NK-92 treated with Interleukin-12 subunit alpha and Interleukin-12 subunit beta, amount 100 ng/mL, for 24 hours (cell line): ENCODE measurements at places on chromosomes 6 and 20.

GRCh38 chr6:169230946-169231789, 22.5 kb downstream of the THBS2 start:
- DNase-seq, result no peak

DNA sequence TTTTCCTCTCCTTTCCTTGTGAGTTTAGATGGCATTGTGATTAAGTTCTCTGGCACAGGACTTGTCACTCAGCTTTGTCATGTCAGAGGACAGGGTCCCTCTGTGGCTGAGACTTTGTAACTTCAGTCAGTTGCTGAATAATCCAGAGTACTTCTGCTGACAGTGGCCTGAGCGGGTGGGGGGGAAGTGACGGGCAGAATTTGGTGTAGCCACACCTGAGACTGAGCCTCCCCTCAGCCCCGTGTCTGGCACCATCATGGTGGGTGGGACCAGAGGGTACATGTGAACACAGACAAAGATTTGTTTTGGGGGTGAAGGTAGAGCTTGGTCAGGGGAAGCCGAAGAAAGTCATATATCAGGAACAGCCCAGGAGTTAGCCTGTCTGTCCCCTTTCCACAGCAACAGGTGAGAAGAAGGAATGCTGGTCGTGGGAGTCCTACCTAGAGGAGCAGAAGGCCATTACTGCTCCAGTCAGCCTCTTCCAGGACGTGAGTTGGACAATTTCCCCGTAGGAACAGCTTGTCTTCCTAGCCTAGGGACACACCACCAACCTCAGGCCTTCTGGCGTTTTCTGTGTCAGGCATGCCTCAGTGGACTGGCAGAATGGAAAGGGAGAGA, 20.9 kb downstream of the L3MBTL1 start:
- DNase-seq, result no peak

GRCh38 chr20:31710423-31711108, 12.1 kb downstream of the BCL2L1 start:
- DNase-seq, result no peak

GRCh38 chr6:140041056-140041455, 666.6 kb upstream of the CITED2 start:
- DNase-seq, result no peak

DNA sequence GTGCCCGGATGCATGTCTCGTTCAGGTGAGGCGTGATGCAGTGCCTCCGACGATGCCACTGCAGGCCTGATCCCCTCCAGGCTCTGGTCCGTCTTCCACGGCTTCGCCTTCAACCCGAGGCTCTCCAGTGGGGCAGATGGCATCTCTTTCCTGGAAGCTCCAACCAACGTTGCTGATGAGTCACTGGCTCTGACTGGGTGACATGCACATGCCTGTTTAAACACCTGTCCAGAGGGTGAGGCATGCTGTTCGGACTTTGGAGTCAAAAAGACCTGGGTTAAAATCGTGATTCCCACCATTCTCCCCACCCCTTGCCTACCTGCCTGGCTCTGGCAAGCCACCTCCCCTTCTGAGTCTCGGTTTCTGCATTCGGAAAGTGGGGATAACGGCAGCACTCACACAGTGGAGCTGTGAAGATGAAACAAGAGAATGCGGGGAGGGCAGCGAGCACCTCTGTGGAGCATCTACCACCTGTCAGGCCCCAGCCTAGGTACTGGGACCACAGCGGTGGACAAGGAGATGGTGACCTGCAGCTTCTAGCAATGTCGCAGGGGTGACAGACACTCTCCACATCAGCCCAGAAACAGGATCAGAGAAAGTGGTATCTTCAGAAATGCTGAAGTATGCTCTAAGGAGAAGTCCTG, 8.5 kb upstream of the EDN3 start:
- DNase-seq, result no peak

- peak; percentile 3 for DNase-seq
Observed at GRCh38 chr6:39361657-39362486, 39.4 kb upstream of the KCNK16 start.

- no peak for DNase-seq
Observed at GRCh38 chr6:71482742-71483141, 194.1 kb downstream of the OGFRL1 start.

GRCh38 chr6:63527658-63528514, 44.4 kb upstream of the LOC128125822 start:
- DNase-seq, result no peak

DNA sequence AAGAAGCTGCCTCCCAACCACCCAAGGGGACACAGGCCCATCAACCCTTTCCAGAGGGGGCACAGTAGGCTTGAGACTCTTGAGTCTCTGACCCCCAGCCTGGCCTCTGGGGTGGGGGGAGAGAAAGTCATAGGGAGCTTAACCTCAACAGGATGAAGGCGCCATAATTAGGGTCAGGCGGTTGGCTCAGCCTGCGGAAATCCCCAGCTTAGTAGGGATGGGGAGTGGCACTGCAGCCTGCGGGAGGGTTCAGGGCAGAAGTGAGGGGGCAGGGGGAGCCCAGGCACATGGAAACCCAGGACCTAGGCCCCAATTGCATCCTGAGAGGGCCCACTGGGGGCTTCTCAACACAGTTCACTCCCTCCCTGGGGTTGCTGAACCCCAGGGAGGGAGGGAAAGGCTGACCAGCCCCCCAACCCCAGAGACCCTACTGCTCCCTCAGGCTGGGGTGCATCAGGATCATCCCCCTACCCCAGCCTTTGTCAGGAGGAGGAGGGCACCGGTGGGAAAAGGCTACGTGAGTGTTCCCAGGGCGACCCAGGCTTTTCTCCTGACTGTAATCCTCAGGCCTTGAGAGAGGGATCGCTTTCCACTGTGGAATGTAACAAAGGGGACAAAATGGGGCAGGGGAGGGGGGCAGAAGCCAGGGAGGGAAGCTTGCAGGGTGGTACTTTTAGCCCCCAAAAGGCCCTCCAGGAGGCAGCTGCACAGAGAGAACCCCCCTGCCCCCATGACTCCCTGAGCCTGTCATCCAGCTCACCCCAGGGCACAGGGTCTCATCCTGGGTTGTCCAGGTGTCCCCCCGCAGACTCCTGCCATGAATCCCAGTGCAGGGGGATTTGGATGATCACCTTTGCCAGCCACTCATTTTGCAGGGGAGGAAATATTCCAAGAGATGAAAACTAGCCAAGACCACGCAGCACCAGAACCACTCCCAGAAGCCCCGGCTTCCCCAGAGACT, 46.4 kb downstream of the MRPL14 start:
- DNase-seq, result no peak

- DNase-seq, result no peak
Observed at GRCh38 chr20:56443654-56444540, 24.5 kb upstream of the RTF2 start.

DNA sequence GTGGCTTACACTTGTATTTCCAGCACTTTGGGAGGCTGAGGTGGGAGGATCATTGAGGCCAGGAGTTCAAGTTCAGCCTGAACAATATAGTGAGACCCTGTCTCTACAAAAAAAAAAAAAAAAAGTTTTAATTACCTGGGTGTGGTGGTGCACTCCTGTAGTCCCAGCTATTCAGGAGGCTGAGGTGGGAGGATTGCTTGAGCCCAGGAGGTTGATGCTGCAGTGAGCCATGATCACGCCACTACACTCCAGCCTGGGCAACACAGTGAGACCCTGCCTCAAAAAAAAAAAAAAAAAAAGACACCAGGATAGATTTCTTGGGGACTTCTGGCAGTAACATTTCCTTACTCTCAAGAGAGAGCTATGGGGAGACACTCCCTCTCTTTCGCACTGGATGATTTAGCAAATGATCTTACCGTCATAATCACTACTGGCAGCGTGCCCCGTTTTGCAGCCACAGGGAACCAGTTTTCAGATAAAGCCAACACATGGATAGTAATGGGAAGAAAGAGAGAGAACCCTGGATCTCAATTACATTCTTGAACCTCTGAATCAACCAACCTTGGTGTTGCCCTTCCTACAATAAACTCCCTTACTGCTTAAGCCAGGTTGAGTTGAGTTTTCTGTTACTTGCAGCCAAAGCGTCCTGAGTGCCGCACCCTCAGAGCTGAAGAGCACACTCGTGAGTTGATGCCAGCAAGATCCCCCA, 18.1 kb upstream of the PTPN1 start:
- DNase-seq, result no peak

- no peak for DNase-seq
Observed at GRCh38 chr6:64224819-64225218, 589.2 kb downstream of the PHF3 start.

DNA sequence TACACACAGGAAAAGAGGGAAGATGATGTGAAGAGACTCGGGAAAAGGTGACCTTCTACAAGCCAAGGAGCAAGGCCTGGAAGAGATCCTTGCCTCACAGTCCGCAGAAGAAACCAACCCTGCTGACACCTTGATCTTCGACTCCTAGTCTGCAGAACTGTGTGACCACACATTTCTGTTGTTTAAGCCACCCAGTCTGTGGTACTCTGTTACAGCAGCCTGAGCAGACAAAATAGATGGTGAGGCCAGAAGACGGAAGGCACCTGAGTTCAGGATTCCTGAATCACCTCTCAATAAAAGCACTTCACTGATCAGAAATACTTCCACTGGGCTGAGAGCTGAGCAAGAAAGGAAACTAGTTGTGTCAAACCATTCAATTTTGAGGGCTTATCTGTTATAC, 103.3 kb downstream of the BACH2 start:
- no peak for DNase-seq

DNA sequence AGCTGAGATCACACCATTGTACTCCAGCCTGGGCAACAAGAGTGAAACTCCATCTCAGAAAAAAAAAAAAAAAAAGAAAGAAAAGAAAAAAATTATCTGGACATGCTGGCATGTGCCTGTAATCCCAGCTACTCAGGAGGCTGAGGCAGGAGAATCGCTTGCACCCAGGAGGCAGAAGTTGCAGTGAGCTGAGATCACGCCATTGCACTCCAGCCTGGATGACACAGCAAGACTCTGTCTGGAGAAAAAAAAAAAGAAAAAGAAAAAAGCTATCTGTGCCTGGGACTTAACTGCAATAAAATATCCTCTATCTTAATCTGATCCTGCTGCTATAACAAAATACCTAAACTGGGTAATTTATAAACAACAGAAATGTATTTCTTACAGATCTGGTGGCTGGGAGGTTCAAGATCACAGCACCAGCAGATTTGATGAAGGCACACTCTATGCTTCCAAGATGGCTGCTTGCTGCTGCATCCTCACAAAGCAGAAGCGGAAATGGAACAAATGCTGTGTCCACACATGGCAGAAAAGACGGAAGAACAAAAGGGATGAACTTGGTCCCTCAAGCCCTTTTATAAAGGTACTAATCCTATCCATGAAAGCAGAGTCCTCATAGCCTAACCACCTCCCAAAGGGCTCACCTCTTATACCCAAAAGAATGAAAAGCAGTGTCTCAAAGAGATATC, 273.3 kb upstream of the JARID2 start:
- no peak for DNase-seq

GRCh38 chr20:46757754-46758678, 48.6 kb downstream of the SLC2A10 start:
- peak; percentile 17 for DNase-seq

GRCh38 chr6:116695401-116695800, 14.4 kb downstream of the KPNA5 start:
- DNase-seq, result no peak

DNA sequence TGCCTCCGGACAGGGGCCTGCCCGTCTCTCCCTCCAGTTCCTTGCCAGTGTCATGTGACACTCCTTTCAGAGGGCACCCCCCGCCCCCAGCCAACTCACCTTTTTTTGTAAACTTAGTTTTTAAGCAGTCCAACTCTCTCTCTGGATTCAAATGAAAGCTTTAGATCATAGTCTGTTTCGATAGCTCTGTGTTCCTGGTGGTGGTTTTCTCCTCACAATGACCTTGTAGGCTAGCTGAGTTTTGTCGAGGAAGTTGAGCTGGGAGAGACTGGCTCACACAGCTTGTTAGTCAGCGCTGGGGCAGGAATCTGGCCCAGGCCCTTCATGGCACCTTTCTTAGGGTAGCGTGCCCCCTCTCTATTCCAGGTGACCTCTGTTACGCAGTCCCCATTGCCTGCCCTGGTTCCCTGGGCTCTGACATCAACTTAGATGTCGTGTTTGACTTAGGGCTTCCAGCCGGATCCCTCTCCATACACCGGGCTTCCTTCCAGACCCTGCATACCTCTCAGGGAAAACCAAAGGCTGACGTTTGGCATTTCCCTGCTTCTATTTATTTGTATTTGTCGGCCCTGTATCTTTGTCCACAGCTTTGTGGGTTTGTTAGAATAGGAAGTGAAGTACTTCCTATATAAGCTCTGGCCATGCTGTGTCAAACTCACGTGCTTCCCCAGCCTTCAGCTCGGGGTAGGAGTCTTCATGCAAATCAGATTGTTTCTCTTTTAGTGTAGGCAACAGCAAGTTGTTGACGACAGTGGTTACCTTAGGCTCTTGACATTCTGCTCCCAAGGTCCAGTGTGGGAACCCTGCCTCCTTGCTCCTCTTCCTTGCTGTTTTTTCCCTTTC, 12.7 kb downstream of the IGF2R start:
- peak; percentile 59 for DNase-seq

GRCh38 chr6:32195902-32196681, 3.6 kb upstream of the GPSM3 start:
- peak; percentile 57 for DNase-seq

- no peak for DNase-seq
Observed at GRCh38 chr20:48339190-48339985, 488.4 kb downstream of the PREX1 start.

- DNase-seq, result no peak
Observed at GRCh38 chr20:34269996-34270627, 28.9 kb downstream of the ASIP start.

GRCh38 chr6:129141499-129141898, 258.6 kb downstream of the LAMA2 start:
- no peak for DNase-seq

DNA sequence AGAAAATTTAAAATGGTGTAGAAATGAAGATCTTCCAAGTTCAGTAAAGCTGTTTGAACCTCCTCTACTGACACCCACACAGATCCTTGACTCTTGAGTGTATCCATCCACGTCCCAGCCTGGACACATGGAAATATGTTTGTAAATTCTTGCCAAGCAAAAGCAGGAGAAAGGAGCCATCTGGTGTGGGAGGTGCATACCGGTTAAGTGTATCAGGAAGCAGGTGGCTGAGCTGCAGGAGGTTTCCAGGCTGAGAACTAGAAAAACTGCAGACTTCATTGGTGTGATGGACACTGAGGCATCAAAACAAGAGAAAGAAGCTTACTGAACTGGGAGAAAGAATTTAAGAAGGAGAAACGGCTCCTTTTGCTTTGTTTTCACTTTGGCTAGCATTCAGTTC, 229.9 kb upstream of the GRIK2 start:
- no peak for DNase-seq

DNA sequence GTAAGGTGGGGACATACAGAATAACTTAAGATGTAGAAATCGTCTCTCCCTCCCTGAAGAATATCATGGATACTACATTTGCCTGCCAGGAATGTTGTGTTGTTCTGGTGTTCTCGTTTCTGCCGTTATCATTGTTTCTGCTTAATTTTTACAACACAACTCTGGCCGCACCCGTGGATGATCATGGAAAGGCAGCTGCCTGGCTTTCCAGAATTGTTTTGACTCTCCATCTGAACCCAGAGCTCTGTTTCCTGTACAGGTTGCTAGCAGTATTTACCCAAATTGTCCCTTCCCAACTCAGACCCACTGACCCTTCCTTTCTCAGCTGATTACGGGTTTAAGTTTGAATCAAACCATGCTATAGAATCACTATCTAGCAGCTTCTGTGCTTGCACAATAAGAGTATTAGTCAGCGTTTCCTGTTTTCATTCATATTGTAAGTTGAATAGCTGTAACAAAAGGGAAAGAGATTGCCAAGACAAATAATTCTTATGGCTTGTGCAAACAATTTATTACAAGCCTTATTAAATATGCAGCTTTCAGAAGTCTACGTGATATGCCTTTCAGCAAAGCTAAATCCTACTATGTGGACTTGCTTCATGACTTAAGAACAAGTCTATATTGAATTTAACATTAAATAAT, 139.0 kb downstream of the MTHFD1L start:
- no peak for DNase-seq

GRCh38 chr6:3287308-3287707, 28.6 kb downstream of the PSMG4 start:
- DNase-seq, result no peak
